Stimulated activated CD4-positive, alpha-beta T cell treated with anti-CD3 and anti-CD28 coated beads, Interleukin-1b, Interleukin-23, amount 100 ng/mL, for 1 hour (primary cell): ENCODE measurements at places on chromosomes 5 and 9.

DNA sequence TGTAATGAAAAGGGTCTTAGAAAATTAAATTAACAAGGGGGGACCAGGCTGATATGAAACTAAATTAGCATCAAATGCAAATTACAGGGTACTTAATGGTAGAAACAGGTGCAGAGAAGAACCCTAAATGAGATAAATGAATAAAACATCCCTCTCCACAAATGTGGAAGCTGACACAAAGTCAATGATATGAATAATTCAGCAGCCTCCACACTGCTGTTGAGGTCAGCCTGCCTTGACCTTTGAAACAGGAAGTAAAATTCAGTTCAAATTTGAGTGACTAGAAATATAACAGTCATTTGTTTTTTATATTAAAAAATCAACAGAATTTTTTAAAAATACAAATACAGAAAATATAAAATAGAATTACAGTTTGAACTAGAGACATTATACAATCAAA, 40.0 kb downstream of the EBF1 start:
- no peak for DNase-seq

DNA sequence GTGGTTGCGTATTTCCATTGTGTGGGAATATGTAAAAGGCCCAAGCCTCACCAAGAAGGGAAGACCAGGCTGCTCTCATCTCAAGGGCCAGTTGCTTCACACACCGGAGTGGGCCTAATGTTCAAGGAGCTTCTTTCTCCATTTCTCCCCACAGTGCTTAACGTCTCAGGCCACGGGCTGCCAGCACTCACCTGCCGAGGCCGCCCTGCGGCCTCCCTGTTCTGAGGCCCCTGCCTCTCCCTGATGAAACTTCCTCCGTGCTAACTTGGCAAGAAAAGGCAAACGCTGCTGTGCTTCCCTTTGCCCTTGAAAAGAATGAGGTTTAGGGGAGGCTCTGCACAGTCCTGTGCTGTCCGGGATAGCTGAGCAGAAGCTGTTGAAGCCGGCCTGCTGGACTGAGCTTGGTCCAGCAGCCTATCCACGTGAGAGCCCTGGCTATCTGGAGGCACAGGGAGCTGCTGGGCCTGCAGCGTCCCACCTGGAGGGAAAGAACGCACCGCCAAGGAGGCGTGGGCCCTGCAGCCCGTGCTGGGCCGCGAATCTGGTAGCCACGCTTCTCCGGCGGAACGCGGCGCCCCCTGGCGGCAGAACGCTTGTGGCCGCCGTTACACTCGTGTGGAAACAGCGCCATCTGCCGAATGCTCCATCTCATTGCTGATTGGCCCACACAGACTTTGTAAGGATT, 73.5 kb upstream of the PRSS3 start:
- peak; percentile 70 for DNase-seq

DNA sequence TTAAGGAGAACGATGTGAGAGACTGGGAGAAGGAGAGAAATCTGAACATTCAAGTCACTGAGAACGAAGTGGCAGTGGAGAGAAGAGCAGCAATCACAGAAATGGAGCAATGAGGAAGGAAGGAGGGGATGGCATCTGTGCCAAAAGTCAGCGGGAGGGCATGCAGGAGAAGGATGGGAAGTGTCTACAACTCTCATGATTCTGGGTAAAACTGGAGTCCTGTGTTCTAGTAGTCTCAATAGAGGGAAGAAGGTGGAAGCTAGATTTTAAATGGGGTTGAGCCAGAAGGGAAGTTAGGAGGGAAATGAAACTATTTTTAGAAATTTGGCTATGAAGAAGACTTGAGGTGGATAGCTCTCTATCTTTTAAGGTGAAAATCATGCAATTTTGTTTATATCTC, 39.1 kb upstream of the SPATA31C2 start:
- DNase-seq, result no peak

- no peak for DNase-seq
Measured at GRCh38 chr9:32350682-32351081, 33.8 kb upstream of the ACO1 start.

GRCh38 chr9:12290166-12290869, 402.9 kb upstream of the TYRP1 start:
- no peak for DNase-seq

DNA sequence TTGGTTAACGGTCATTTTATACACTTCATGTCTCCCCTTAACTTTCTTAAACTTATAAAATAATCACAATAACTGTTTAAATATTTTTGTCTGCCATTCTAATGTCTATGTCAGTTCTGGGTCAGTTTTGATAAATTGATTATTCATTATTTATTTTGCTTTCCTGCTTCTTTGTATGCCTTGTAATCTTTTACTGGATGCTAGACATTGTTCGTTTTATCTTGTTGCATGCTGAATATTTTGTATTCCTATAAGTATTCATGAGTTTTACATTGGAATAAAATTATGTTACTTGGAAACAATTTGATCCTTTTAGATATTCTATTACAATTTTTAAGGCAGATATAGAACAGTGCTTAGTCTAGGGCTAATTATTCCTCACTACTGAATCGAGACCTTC, 952.0 kb downstream of the NR2F1-AS1 start:
- no peak for DNase-seq

DNA sequence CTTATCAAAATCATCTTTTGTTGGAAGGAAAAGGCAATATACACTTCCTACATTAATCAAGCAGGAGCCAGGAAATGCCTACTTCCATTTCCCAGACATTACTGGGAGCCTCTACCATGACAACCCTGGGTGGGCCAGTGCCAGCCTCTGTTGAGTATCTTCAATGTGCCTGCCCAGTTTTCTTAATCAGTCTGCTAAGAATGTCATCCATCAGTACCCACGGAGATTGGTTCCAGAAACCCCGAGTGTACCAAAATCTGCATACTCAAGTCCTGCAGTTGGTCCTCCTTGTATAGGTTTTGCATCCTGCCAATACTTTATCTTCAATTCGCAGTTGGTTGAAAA, 82.4 kb downstream of the MARCHF3 start:
- no peak for DNase-seq

DNA sequence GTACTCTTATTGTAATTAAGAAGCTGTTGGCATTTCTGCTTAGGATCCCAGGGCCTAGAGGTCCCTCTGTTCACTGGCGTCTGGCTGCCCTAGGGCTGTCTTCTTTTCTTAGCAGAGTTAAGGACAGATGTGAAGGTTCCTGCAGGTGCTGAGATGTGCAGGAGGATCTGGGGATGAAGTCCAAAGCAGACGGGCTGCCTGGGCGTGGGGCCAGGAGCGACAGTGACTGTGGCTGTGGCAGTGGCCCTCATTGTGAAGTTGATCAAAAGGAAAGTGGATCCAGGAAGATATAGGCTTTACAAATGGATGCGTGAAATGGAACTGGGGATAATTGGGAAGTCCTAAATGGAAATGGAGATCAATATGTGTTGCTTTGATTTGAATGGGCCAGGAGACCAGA, 19.1 kb upstream of the SH3PXD2B start:
- no peak for DNase-seq
